HCT116 (cell line): ENCODE measurements at places on chromosomes 7 and 10.

DNA sequence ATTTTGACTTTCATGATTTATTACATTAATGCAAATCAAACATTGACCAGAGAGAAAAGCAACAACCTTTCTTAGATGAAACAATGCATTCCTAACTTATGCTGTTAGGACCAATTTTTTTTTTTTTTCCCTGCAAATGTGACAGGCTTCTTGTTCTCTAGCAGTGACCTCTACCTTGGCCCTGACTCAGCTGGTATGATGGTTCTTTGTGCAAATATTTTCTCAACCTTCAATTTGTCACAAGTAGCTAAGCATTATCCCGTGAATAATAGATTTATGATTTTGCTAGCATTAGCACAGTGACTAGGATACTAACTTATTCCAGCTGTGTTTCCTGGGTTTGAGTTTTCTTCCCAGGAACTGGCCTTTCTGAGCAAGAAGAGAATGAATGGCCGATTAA, 64.9 kb downstream of the PPP1R9A start:
- no peak for DNase-seq

- no peak for DNase-seq
Measured at GRCh38 chr7:26696161-26696560, 168.2 kb downstream of the SKAP2 start.

GRCh38 chr7:15782656-15783055, 96.2 kb upstream of the MEOX2 start:
- no peak for DNase-seq

GRCh38 chr10:29249018-29249417, 39.9 kb upstream of the LYZL1 start:
- DNase-seq, result no peak

DNA sequence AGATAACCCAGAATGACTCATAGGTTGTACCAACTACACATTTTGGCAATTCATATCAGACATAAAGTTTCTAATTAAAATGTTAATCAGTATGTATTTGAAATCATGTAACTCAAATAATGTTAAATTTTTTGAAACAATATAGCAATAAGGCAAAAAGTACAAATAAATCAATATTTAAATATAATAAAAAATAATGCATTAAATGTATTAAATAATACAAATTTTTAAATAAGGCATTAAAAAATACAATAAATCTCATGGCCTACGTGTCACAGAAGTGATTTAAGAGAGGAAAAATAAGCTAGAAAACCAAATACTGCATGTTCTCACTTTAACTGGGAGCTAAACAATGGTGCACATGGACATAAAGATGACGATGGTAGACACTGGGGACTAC, 9.1 kb downstream of the PON2 start:
- no peak for DNase-seq

GRCh38 chr7:24172856-24173255, 111.1 kb upstream of the NPY start:
- DNase-seq, result no peak

DNA sequence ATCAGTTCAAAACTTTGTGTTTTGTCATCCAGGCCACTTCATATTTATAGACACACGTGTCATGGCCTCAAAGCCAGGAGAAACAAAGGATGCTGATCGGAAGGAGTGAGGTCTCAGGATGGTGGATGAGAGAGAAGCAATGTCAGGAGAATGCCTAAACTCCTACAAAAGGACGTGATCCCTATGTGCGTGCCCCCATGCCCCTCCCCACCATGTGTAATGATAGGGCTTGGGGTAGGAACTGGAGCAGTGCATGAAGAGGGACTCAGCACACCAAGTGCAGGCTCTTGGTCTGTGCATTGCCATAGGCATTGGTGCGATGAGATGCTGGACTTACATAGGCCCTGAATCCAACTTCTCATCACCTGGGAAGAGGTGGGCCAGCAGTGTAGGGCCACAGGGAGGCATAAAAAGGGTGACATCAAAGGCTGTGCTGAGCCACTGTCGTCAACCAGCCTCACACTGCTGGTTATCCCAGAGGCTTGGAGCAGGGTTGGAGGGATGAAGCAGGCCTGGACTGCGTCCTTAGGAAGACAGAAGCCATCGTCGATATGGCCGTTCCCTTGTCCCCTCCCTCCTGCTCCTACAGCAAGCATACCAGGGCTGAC, 46.9 kb upstream of the GDF10 start:
- DNase-seq, result no peak

DNA sequence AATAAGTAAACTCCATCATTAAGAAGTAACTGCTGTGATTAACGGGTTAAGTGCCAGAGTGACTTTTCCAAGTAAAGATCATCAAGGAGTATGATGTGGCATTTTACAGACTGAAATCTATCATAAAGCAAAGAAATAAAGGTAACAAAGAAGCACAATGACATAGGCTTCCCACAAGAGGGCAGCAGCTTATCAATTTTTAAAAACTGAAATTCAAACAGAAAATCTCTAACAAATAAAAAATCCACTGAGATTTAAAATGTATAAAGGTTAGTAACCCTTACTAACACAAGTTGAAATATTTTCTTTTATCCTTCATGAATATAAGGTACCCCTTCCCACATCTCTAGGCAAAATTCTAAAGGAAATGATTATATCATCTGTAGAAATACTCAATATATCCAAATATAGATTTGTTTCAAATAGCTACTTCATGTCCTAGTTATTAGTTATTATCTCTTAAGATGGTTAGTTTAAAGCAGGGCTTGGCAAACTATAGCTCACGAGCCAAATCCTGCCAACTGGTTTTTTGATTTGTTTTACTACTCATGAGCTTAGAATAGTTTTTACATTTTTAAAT, 29.2 kb downstream of the FAM3C start:
- DNase-seq, result no peak

GRCh38 chr10:107160866-107161265, 3.6 kb downstream of the SORCS1 start:
- no peak for DNase-seq

GRCh38 chr7:141649137-141649864, 52.7 kb downstream of the DENND11 start:
- no peak for DNase-seq

DNA sequence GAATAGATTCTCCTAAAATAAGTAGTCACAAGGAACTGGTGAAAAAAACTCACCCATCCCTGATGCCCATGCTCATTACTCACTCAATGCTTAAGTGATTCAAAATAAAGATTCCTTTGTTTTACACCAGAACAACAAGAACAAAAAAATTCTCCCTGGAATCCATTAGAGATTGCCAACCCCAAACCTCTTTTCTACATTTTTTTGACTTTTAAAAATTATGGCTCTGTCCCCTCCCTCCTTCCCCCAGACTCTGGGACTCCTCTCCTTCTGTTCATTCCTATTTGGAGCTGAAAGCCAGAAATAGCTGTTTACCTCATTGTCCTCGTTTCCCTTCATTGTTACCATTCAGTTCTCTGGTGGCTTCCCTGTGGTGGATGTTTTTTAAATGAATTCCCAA, 63.2 kb upstream of the FHIP2A start:
- no peak for DNase-seq

DNA sequence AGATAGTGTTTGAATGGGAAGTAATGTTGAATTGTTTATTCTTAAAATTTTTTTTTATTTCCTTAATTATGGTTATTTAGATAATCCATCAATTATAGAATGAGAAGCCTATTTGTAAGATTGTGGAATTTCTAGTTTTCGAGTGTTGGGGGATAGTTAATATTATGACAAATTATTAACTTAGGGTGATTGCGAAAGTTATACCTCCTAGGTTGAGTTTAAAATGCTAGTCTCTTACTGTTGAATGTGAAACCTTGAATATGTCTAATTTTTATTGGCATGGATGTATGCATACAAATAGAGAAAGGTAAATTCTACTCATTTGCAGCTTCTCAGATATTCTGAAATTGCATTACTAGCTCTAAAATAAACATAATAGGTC, 43.2 kb downstream of the BICC1 start:
- no peak for DNase-seq

- DNase-seq, result no peak
Measured at GRCh38 chr7:36490419-36490830, 100.8 kb downstream of the ANLN start.

- no peak for DNase-seq
Measured at GRCh38 chr7:54663603-54664234, 95.3 kb downstream of the SEC61G start.
